Left colon (tissue), 2 donors: ENCODE measurements at places on chromosomes 16 and 17.

DNA sequence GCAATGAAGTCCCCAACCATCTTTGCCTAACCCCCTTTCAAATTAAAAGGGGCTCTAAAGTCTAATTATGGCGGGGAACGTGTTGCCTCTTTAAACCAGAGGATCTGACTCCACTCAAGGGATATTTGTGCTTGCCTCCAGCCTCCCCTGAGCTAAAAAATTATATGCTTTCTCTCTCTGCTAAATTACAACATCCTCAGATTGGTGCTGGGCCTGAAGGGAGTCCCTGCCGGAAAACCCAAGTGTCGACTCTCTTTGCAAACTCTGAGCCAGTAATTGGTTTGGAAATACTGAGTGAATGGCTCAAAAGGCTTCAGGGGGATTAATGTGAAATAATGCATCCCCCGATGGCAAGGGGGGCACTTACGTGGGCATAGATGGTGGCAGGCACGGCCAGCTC lies 208.5 kb upstream of the TNRC6C start:
- DNase-seq, result no peak

DNA sequence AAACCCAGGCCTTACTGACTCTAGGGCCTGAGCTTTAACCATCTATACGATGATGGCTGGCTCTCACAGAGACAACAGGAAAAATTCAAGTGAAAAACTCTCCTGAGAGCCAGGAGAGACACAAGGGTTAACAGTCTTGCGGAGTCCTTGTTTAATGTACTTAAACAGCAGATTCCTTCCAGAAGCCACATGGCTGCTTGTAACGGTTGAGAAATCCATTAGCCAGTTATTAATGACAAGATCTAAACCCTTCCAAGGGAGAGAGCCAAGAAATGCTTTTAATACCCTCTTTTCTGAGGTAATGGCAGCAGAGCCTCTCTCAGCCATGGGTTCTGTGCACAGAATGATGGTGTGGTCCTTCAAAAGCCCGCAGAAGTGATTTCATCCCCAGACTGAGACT lies 5.2 kb upstream of the ALDOA start:
- DNase-seq, result no peak

- DNase-seq, result no peak
Measured at GRCh38 chr17:21352221-21352980, 23.8 kb upstream of the KCNJ12 start.

DNA sequence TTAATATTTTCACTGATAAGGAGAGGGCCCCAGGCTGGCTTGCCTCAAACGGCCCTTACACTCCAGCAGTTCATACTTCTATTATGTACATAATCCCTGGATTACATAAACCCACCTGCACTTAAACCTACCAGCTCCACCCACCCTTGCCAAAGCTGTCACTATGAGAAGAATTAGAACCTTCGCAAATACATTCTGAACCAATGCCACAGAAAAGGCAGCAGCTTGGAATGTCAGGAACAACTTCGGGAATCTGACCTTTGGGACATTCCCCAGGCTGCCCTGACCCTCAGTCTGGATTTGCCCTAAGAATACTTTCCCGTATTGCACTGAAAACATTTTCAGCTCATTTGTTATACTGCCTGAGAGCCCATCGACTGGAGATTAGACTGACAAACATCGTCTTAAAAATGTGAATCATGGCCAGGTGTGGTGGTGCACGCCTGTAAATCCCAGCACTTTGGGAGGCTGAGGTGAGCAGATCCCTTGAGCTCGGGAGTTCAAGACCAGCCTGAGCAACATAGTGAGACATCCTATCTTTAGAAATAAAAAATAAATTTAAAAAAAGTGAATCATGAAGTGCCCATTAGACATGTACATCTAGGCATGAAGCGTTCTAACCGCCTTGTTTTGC lies 21.0 kb upstream of the SEC14L1 start:
- no peak for DNase-seq

- no peak for DNase-seq
Measured at GRCh38 chr16:14955546-14956231, 18.4 kb downstream of the NPIPA1 start.

DNA sequence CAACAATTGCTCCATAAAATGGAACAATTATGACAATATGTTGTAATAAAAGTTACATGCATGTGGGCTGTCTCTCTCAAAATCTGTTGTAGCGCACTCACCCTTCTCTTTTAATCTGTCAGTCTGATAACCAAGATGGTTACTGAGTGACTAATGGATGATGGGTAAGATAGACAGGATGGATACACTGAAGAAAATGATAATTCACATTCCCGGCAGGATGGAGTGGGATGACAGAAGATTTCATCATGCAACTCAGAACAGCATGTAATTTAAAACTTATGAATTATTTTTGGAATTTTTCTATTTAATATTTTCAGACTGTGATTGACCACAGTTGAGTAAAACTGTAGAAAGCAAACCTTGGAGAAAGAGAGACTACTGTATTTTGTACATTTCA lies 30.5 kb downstream of the CDH13 start:
- DNase-seq, result no peak

- peak; percentile 38 for DNase-seq
Measured at GRCh38 chr16:87661561-87661960, 59.3 kb downstream of the JPH3 start.

GRCh38 chr17:14011740-14012405 lies 57.4 kb upstream of the COX10 start:
- no peak for DNase-seq

DNA sequence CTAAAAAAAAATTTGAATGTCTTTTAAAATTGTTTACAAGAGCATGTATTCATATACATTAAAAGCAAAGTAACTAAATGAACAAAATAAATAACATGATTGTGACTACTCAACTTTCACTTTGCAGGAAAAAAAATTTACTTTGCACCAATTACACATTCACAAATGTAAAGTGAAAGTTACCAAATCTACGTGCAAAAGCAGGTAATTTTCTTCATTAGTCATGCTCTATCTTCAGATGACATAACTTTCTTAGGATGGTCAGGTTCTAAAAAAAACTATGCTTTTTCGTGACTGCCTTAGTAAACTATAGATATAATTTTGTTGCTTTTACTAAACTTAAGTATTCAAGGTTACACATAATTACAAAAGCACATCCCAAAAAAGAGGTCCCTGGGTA lies 17.0 kb upstream of the ABCA10 start:
- DNase-seq, result no peak

- no peak for DNase-seq
Measured at GRCh38 chr17:33858682-33859081, 396.4 kb upstream of the CCL2 start.

GRCh38 chr17:83203472-83204221 lies 124.2 kb downstream of the METRNL start:
- peak; percentile 11 for DNase-seq

DNA sequence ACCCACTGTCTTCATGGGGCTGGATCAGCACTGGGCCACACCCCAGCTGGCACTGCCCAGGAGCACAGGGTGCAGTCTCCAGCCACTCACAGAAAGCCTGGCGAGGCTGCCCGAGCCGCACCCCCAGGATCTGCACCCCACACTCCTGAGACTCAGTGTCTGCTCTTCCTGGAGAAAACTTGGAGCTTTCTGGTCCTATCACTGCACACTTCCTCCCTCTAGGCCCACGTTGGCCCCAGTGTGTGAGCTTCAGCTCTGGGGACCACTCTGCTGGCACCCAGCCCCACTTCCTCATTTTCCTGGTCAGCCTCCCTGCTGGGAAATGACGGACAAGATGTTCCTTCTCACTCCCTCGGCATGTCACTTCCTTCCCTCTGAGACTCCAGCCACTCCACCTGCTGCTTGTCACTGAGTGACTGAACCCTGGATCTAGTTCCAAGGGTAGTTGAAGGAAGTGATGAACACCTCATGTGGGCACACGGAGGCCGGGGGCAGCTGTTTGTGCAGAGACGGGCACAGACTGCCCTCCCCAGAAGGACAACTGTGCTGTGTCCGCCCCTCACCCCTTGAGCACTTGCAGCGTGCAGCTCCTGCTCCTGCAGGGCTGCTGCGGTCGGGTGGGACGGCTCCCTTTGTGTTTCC lies 29.0 kb downstream of the ZC3H18 start:
- peak; percentile 59 for DNase-seq

DNA sequence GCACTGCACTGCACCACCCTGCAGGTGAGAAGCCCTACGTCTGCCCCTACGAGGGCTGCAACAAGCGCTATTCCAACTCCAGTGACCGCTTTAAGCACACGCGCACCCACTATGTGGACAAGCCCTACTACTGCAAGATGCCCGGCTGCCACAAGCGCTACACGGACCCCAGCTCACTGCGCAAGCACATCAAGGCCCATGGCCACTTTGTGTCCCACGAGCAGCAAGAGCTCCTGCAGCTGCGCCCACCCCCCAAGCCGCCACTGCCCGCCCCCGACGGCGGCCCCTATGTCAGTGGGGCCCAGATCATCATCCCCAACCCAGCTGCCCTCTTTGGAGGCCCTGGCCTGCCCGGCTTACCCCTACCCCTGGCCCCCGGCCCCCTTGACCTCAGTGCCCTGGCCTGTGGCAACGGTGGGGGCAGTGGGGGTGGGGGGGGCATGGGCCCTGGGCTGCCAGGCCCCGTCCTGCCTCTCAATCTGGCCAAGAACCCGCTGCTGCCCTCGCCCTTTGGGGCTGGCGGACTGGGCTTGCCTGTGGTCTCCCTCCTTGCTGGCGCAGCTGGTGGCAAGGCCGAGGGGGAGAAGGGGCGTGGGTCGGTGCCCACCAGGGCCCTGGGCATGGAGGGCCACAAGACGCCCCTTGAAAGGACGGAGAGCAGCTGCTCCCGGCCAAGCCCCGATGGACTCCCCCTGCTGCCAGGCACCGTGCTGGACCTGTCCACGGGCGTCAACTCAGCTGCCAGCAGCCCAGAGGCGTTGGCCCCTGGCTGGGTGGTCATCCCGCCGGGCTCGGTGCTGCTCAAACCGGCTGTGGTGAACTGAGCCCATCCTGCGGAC lies 14.2 kb downstream of the PAM16 start:
- DNase-seq, result no peak

GRCh38 chr17:9805769-9806168 lies 14.4 kb upstream of the DHRS7C start:
- no peak for DNase-seq

- no peak for DNase-seq
Measured at GRCh38 chr16:89143201-89143741, 28.3 kb upstream of the CDH15 start.

DNA sequence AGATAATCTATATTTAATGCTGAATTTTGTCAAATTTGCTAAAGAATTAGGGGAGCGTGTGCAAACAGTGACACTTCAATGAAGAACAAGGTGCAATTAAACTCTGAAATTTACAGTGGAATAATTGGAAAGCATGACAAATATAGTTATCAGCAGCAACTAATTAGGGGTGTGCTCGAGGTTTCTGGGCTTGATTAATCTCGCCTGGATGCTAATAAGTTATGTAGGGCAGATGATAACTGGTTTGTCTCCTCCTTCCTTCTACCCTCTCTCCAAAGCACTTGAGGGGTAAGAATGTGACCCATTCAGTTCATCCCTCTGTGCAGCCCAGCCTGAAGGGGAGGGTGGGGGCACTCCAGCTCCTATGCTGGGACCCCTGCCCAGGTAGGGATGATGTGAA lies 21.9 kb downstream of the MRM1 start:
- no peak for DNase-seq

DNA sequence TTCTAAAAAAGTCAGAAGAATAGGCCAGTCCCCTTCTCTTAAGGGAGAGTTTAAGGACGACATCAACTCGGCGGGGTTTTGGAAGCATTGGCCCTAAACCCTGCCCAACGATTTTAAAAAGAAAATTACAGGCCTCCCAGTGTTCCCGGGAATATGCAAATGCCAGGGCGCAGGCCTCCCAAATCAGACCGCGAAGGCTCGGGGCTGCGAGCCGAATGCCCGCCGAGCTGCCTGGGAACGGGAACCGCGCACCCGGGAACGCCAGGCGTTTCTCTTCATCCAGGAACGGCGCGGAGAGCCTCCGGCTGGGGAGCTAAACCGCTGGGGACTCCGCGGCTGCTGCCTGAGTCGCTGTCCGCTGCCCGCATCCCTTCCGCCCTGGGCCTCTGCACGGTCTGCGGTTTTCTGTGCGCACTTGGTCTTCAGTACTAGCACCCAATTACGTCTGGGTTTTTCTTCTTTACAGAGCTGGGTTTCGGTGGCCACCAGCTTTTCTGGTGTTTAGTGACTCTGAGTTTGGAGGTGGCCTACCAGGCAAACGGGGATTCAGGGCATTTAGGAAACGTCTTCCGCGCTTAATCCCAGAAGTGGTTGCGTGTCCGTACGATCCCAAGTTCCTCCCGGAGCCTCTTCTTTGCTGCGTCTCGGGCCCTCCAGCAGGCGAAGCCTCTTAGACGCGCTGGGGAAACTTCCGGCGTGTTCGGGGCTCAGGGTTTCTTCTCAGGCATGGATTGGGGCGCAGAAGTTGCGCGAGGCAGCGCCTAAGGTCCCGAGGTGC lies 5.7 kb downstream of the IRX5 start:
- DNase-seq, result peak; percentile 21

DNA sequence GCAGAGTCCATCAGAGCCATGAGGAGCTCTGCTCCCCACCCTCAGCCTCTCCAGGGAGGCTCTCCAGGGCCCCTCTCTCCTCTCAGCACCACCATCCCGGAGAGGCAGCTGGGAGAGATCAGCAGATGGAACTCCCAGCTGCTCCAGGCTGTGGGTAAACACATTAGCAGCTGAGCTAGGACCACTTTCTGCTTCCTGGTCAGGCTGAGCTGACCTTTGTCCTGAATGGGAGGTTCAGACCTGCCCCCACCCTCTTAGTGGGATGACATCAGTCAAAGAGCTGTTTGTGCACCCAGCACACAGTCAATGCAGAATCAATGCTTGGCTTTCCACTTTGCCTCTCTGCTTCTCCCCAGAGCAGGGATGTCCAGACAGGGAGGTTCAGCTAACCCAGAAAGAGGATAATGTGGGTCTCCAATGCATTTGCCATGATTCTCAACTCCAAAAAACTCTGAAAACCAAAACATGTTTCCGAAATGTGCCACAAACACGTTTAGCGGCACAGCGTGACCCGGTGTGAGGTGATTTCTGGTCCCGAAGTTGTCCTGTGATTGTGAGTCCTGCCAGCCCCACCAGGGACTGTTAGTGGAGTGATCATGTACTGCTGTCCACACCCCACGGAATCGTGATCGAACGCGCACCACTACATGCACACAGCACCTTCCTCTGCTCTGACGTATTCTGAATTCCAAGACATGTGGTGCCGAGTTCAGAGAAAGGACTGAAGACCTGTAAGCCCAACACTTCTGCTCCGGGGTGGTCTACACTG lies 6.7 kb downstream of the GPR142 start:
- peak; percentile 76 for DNase-seq

DNA sequence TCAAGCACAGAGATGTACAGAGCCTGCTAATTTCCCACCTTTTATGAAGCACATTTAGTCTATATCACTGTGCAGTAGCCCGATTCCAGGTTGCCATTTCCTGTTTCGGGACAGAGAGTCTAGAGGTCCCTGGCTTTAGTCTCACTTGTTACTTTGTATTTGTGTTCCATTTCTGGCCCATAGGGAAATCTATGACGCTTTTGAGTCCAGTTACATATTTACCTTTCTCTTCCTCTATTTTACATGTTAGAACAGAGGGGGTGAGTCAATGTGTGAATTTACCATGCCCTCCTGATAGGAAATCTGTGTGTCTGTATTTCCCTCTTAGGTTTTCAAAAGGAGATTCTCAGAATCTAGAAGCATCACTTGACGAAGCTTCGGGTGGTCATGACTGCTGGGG lies 227.1 kb upstream of the ZFHX3 start:
- no peak for DNase-seq
